ENCODE measurements at places on chromosomes 2 and 18.

GRCh38 chr2:86229221-86229620 lies 30.0 kb downstream of the MRPL35 start:
- no peak for DNase-seq

DNA sequence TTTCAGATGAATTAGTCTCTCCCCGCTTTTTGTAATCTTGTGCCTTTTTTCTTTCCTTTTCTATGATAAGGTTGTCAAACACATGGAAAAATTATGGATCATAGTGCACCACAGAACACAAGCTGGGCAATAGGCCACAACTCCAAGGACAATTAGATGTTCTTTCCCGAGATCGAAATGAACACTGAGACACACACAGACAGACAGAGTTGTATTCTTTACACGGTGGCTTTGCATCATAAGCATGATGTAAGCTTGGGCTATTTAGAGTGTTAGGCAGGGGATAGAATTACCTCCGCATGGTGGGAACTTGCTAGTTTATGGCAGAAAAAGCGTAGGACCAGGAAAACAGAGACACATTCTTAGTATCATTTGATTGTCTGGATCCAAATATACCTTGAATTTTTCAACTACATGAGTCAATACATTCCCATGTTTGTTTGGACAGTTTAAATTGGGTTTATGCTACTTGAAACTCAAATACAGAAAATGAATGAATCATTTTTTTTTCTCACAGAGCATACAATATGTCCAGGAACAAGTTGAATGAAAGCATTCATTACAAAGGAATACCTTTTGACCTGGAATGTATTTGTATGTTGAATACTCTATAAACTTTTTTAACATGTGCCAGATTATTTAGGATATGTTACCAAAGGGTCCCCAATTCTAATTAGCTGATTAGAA lies 1611.5 kb upstream of the TMEFF2 start:
- DNase-seq = no peak

GRCh38 chr2:125711075-125711474 lies 944.9 kb upstream of the GYPC start:
- no peak for DNase-seq

DNA sequence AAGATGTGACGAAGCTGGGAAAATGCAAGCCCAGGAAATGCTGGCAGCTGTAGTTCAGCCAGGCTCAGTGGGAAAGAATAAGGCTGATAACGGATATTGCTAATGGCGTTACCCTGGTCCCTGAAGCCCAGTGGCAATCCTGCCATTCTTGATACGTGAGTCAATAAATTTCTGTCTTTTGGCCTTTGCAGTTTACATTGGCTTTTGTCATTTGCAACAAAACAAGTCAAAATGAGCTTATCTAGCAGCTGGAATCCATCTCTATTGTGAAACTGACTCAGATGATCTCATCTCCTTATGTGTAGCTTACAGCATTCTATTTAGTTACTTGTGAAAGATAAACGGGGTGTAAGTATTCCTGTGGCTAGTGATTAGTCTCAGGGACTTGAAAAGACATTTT lies 43.8 kb downstream of the ARL6IP6 start:
- no peak for DNase-seq

- no peak for DNase-seq
These were observed 19.3 kb upstream of the ACKR3 start for GRCh38 chr2:236550290-236550689.

All from activated naive CD4-positive, alpha-beta T cell (primary cell).